ENCODE measurements at places on chromosomes 3 and 15.

DNA sequence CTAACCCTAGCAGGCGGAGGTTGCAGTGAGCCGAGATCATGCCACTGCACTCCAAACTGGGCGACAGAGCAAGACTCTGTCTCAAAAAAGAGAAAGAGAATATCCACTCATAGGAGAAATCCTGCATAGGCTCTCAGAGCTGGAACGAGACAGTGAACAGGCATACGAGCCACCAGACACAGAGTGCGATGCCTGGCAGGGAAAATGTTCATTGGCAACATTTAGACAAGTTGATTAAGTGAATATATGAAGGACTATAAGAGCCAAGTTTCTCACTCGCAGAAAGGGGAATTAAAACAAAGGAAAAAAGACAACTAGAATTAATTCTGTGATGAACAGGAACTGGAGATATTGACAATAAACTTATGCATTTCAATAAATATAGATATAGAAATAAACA lies 27.1 kb upstream of the ARHGEF26 start:
- DNase-seq, result no peak

DNA sequence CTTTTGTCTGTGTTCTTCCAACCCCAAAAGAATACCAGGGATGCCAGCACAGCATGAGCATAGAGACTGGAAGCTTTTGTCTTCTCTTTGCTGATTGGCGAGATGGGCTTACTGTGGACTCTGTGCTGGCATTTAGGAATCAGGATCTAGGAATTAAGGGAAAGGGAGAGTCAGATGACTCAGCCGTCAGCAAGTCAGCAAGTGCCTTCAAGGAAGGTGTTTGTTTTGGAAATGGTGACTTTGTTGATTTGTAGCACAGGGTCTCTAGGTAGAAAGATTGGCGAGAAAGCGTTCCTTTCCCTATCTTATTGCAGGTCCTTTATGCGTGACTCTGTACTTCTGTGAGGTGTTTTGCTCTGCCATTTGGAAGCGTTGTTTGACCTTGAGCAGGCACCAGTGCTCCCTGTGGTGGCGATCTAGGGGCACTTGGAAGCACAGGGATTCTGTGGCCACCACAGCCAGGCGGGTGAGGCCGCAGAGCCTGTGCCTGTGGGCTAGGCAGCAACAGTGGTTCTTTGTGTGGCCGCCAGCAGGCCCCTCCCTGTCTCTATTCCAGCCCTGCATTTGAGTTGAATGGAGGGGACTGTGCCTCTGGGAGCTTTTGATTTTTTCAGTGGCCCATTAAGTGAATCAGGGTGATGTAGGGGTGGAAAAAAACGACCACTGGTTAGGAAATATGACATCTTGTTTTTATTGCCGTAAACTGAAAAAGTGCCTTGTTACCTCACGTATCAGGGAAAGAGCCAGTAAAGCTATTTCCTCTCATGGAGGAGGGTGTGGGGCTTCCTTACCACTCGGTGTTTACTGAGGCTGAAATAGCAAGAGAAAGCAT lies 19.0 kb downstream of the FAN1 start:
- DNase-seq, result no peak

DNA sequence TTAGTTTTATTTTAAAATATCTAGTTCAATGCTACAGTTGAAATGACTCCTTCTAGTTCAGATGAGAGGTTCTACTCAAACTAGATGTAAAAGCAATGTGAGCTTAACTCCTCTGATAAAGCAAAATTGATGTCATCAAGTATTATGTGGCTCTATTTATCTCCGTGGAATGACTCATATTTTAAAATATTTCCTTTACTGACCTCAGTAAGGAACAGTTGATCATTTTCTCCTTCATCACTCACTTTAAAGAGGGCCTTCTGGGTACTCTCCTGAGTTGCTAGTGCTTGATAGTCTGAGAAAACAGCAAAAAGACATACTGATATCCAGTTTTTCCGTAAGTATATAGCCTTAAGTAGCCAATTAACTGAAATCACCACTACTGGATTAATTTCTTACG lies 1099.3 kb downstream of the ROBO2 start:
- DNase-seq, result no peak

DNA sequence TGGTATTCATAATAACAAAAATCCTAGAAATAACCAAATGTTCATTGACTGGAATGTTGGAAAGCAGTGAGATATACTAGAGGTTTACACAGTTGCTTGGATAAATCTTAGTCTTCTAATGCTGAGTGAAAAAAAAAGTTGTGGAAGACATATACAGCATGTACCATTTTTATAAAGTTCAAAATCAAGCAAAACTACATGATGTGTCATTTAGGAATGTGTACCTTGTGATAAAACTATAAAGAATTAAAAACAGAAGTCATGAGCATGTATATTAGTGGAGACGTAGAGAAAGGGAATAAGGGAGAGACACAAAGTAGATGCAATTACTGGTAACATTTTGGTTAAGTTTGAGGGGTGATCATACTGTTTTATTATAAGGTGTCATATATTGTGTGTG lies 45.2 kb downstream of the FBXL2 start:
- no peak for DNase-seq

DNA sequence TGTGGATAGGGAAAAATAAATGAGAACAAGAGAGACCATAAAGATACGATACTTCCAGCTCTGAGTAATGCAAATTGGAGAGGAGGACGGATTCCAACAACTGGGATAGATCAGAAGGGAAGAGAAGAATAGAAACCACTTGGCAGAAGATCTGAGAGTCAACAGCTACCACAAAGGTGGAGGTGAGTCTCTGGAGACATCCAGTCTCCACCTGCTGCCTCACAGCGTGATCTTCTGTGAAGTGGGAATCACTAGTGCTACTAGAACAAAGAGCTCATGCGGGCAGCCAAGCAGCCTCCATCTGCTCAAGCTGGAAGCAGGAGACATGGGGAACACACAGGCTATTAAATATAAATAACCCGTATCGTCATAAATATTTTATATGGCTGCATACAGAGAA lies 558.5 kb upstream of the CFAP20DC start:
- DNase-seq, result no peak

DNA sequence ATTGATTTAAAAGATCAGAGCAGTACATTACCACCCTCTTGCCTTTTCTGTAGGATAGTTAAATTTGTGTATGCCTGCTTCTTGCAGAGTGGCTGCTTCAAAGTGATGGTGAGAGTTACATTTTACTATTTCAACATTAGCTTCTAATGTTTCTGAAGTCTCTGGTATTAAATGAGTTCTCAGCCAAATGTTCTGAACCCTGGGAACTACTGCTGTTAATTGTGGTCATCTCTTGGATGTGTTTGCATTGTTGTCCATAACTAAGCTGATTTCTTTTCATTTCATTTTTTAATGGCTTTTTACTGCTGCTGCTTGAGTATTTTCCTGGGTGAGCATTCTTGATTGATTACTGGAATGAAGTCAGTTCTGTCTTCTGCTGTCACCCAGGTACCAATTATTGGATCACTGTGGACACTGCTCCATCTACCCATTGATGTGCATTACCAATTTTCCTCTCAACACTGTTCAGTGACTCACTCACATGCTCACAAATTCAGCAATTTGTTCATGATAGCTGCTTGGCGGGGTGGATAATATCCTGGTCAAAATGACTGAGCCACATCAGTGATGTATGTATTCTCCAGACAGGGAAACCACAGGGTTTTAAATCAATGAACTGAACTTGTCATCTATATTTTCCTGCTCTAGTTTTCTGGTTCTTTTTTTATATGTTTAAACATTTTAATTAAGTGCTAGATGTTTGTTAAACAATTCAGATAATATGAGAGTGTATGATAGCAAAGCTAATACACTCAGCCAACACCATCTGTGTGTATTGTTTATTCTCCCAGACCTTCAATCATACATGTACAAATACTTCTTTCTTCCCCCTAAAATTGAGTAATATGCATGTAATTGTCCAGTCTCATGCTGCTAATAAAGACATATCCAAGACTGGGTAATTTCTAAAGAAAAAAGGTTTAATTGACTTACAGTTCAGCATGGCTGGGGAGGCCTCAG lies 587.6 kb downstream of the RSL24D1 start:
- DNase-seq, result no peak

- DNase-seq, result no peak
These were observed 13.6 kb downstream of the LRRC3B start for GRCh38 chr3:26636096-26636727.

DNA sequence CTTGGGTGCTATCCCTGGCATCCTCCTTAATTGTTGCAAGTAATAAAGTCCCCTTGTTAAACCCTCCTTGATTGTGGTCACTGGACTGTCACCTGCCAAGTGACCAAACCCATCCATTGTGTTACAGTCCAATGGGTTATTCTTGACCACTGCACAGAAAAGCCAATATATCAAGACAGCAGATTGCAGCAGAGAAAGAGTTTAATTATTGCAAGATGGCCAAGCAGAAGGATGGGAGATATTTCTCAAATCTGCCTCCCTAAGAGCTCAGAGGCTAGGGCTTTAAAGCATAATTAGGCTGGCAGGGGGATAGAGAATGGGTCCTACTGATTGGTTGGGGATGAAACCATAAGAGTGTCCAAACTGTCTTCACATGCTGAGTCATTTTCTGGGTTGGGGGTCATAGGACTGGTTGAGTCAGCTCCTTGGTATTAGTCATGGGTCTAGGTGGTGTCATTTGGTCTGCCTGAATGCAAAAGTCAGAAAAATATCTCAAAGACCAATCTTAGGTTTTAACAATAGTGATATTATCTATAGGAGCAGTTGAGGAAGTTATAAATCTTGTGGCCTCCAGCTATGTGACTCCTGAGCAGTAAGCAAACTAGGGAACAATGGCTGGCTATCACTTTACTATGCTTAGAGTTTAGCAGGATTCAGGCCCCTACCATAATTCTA lies 19.1 kb upstream of the XYLB start:
- DNase-seq, result peak; percentile 65

DNA sequence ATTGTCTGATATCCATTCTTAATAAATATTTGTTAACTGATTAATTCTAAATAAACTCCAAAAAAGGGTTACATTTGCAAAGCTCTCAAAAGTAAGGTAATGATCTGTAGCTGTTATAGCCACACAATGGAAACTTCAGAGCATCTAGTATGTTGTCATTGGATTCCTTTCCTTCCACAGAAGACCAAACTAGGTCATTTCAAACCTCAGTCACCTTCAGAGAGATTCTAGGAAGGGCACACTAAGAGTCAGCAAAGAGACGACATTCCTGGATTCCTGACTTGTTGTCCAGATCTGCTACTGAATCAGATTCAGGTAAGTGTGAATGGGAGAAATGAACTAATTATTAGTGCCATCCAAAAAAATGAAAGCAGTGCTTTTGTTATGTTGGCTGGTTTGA lies 3.0 kb upstream of the COL8A1 start:
- DNase-seq, result no peak

DNA sequence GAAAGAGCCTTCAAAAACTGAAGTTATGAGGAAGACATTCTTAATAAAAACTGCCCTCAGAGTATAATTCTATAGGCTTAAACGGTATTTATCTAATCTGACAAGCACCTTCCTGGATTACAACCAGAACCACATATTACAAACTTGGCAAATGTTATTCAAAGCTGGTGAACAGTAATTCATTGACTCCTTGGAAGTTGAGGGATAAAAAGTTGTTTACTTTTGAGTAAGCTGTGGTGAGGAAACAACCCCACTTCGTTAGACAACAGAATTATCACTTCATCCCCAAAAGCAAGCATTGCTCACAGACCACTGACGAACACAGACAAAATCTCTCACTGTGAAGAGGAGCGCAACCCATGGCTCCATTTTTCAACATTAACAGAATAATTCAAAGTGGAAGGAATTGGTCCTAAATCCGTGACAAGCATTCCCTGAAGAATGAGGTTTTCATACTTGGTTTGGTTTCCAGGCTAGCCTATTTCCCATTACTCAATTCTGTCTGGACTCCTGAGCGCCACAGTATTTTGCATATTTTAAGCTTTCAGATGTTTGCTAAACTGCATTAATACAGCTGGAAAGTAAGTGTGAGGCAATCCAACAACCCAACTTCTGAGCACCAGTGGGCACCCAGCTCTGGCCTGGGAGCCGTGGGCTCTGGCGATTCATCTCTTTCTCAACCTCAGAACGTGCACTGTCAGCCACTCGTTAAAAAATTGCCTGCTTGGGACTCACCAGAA lies 32.7 kb downstream of the LRIG1 start:
- no peak for DNase-seq

- no peak for DNase-seq
These were observed 393.7 kb downstream of the FEZF2 start for GRCh38 chr3:61979638-61980037.

DNA sequence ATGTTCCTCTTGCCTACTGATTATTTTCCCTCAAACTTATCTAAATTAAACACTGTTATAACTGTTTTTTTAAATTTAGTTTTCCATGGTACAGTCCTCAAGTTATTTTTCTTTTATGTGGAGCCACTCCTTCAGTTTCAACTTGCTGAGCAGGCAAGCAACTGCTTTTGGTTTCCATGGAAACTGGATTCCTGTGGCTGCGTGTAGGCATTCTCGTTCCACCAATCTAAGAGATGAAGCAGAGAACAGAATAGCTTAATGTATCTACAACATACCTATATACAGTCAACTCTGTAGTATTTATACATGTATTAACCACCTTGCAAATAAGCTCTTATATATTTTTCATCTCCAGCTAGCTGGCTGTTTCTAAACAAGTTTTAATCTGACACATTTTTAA lies 25.8 kb upstream of the ANXA2 start:
- DNase-seq, result no peak

DNA sequence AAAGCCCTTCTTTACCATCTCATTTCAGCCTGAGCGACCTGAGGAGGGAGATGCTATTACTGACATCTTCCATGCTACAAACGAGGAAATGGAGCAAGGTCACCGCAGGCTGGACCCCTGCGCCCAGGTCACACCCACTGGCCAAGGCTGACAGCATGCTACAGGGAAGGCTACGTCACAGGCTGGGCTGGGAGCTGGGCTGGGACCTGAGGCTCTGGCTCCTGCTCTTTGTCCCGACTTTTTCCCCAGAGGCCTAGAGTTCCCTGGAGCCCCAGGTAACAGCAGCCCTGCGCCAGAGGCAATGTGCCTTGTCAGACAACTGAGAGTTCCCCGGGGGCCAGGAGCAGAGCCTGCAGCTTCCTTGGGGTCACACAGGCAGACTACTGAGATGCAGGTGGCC lies 87.2 kb downstream of the IQSEC1 start:
- no peak for DNase-seq

DNA sequence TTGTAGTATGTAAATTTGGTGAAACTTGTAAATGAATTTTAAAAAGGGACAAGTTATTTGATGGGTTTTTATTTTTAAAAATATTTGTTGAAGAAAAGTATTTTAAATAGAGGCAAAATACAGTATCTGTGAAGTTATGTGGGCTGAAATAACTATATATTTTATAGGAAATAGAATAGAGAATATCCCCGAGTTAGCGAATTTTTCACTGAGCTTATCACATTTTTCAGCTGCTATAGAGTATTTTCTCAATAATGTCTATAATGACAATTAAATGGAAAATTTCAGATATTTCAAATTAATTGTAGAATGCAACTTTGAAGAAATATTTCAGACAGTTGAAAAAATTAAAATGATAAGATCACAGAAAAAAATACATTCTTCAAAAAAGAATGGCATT lies 166.4 kb upstream of the TP63 start:
- DNase-seq, result no peak

- DNase-seq, result no peak
These were observed 15.9 kb downstream of the LMCD1 start for GRCh38 chr3:8517487-8517886.

GRCh38 chr3:150302246-150302645 lies 105.9 kb upstream of the TSC22D2 start:
- no peak for DNase-seq
